ENCODE measurements at places on chromosomes 2 and 18.

DNA sequence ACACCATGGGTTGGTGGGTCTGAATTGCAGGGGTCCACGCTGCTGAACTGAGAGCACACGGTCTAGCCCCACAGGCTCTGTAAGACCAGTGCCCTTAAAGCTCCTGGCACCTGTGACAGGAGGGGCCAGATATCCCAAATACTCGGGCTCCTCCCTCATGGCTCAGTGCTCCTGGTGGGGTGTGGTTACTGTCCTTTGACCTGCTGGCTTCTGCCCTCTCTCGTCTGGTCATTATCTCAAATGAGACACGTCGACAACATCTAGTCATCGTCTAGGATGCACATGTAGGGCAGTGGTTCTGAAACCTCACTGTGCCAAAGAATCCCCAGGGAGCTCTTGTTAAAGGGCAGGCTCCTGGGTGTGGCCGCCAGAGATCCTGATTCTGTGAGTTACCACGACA lies 258.4 kb downstream of the LOXHD1 start:
- DNase-seq: no peak

DNA sequence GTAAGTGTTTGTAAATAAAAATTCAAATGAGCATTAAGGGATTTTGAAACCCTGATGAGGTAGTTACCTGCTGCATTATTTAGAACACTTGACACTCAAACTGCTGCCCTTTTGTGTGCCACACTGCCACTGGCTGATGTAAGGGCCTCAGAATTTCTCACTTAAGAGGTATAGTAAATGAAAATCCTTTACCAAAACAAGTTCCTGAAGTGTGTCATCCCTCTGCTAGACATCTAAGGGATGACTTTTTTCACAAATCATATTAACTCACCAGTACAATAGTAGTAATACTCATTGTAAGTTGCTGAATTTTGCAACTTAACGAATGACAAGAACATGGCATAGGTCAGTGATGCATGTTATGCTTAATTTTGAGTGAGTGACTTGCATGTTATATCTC lies 274.9 kb upstream of the UBE2E3 start:
- DNase-seq: no peak

- no peak for DNase-seq
These were observed 113.5 kb downstream of the KCTD1 start for GRCh38 chr18:26434887-26435286.

- DNase-seq: no peak
These were observed 33.0 kb downstream of the SLC35F5 start for GRCh38 chr2:113723411-113723810.

- DNase-seq: no peak
These were observed 139.0 kb downstream of the UXS1 start for GRCh38 chr2:106054880-106055655.

- no peak for DNase-seq
These were observed 258.6 kb downstream of the CTNNA2 start for GRCh38 chr2:79771493-79771892.

DNA sequence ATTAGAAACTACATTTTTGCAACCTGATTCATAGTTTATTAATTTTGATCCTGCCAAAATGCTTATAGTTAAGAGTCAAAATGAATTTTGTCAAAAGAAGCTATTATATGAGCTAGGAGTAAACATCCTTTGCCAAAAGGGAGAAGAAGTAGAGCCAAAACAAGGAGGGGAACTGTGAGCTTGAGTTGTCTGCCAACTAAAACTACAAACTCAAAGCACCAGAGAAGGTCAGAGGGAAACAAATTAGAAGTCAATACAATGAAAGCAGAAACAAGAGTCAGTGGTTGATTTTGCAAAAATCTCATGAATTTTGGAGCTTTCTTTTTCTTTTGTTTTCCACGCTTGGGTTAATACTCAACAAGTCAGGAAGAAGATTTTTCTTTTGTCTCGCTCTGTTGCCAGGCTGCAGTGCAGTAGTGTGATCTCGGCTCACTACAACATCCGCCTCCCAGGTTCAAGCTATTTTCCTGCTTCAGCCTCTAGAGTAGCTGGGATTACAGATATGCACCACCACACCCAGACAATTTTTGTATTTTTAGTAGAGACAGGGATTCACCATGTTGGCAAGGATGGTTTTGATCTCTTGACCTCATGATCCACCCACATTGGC lies 508.5 kb downstream of the RIT2 start:
- DNase-seq: no peak

DNA sequence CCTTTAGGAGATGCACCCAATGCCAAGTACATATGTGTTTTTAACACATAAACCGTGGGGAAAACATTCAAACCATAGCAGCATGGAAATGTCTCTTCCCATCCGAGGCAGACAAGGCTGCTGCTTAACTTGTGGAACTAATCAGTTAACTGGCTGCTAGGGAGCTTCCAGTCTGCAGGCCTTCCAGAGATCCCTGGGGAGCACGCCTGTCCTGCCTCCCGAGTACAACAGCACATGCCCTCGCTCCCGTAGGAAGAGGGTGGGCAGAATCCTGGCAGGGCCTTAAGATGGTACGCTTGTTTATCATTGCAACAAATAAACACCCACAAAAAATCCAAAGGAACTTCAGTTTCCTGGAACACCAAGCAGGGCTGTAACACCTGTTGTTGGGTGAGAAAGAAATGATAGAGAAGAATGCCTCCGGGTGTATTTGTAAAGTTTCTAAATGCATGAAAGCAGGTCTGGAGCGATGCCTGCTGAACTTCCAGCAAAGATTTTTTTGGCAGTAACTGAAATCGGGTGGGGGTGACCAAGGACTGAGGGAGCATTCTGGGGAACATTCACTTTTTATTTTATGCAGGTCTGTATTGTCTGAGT lies 56.2 kb downstream of the EDAR start:
- no peak for DNase-seq

- peak; percentile 62 for DNase-seq
These were observed 33.1 kb downstream of the ARL4C start for GRCh38 chr2:234463626-234464290.

- DNase-seq: no peak
These were observed 124.2 kb upstream of the ITGB6 start for GRCh38 chr2:160324161-160324800.

- no peak for DNase-seq
These were observed 408.7 kb upstream of the KCNH7 start for GRCh38 chr2:163247156-163247846.

DNA sequence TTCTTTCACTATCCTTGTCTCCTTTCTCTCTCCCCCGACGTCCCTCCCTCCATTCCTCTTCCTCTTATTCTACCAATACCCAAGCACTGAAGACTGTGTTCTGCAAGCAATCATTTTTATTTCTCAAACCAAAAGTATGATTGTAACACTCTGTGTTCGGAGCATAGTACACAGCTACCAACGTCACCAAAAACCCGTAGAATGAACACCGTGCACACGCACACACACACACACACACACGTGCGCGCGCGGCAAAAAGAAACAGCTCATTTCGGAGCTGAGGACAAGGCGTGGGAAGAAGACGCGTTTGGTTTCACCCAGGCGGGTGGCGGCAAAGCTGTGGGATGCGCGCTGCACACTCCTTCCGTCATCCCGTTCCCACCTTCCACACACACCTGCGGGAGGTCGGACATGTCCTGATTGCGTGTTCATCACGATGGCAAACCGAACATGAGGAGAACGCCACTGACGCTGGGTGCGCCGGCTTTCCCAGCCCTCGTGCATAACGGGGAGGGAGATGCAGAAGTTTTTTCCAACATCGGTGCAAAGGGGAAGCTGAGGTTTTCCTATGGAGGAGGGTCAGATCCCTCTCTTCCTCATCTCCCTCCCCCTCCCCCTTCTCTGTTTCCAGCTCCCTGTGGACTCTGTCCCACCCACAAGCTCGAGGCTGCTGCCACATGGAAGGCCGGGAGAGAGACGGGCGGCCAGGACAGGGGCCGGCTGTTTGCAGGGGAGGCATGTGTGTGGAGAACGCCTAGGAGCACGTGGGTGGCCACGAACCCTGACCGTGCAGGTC lies 20.4 kb downstream of the MBP start:
- no peak for DNase-seq

DNA sequence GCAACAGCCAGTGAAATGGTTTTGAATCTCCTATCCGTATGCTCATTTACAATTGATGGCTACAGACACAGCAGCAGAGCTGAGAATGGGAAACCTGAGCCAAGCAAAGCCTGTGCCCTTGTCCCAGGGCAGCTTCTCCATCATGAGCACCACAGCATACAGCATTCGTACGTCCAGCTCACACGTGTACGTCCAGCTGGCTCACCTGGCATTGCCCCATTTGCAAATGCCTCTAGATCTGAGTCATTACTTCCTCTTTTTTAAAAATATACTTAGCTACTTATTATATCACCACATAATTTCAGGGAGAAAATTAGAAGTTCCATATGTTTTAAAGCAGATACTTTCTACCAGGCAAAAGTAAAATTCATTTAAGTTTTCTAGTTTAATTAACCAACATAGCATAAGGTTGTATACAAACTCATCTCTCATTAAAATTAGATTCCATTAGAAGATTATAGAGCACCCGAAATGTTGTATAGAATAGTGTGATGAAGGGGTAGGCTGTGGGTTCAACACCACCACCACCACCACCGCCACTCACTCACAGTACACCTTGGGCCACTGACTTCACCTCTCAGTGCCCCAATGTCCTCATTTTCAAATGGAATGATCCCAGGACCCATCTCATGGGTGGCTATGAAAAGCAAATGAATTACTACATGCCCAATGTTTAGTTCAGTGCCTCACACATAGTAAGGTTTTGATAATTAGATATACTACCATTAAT lies 31.4 kb upstream of the TMEM177 start:
- no peak for DNase-seq

- DNase-seq: no peak
These were observed 183.4 kb upstream of the CDH7 start for GRCh38 chr18:65567372-65567771.

DNA sequence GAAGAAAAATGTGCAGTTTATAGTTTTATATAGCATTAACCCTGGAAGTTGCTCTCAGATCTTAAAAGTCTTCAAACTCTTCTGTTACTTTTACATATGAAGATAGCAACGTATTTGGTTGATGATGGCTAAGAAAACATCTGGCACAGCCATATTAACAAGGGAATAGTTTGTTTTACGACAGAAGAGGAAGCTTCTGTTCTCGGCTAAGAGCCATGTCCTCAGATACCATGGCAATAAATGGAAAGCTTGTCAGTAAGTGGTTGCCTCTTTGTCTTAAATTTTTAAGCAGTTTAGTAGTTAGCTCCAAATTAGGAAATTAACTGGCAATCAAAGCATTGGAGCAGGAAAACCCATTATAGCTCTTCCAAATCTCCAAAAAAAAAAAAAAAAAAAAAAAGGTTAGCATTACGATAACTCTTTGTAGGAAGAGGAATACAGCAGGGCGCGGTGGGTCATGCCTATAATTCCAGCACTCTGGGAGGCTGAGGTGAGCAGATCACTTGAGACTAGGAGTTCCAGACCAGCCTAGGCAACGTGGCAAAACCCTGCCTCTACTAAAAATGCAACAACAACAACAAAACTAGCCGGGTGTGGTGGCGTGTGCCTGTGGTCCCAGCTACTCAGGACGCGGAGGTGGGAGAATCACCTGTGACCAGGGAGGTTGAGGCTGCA lies 4.5 kb upstream of the STON1 start:
- DNase-seq: no peak

DNA sequence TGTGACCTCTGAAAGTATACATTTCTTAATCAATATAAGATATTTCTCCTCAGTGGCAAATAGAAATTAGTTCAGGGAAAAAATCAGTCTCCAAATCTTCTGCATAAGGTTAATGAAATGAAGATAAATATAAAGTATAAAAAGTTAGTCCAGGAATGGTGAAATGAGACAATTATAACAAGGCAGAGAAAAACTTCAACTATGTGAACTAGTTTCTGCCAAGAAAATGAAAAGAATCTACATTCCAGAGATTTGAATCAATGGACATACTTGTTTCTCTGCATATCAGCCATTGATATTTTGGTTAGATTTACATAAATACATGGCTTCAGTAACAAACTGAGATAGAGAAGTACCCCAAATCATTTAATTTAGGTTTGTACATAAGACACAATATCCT lies 249.0 kb downstream of the EXOC6B start:
- no peak for DNase-seq

DNA sequence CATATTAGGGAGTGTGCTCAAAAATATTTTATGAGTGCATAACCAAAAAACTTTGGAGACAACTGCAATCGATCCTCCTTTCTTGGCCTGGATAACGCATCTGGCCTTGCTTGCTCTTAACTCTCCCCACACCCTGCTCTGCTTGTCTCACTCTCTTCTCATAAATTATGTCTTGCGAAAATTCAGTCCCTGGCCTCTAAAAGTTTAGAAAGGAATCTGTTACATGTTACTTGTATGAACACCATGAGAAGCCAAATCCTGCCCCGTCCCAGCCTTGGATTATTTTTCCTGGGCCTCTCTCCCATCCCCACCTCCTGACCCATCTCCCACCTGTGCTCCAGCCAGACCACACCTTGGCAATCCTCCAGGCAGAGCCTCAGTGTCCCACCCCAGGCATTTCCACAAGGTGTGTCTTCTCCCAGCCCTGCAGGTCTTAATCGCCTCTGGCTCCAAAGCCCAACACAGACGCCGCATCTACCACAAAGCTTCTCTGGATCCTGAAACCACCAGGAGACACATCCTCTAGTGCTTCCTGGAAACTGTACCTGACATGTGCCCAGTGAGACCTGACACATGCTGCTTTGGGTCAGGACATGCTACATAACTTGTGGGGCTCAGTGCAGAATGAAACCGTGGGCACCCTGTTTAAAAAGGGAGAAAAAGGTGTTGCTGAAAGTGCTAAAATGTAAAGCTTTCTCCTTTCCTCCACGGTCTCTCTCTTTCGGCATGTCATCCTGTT lies 99.6 kb upstream of the ST3GAL5 start:
- no peak for DNase-seq

- DNase-seq: peak; percentile 21
These were observed 91.0 kb downstream of the PLB1 start for GRCh38 chr2:28586867-28587266.

DNA sequence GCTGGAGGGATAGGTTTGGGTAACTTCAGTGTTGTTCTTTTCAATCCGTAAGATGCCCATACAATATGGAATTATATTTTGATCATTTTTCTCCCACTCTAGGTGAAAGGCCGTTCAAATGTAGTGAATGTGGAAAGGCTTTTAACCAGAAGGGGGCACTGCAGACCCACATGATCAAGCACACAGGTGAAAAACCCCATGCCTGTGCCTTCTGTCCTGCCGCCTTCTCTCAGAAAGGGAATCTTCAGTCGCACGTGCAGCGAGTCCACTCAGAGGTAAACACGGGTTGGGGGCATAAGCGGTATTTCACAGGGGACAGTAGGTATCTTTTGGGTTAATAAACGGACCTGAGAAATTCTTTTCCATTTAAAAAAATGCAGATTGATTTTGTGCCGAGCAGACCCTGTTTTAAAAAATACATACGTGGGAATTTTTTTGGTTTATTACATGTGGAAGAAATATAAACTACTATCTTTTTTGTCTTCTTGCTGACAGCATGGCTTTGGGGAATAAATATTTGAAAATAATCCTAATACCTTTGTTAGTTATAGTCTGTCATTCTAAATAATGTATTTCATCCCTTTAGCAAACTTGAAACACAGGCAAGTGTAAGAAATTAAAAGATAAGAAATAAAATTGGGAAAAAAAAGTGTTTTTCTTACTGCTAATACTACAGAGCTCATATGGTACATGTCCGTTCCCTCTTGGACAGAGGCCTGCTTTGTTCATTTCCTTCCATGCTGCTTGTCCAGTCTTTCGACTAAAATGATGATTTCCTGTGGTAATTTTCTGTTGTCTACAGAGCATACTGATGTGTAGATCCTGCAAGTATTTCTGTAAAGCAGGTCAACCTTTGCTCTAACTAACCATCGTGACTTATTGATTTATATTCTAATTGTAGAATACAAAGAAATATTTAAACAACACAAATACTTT lies 53.3 kb downstream of the ZNF236 start:
- DNase-seq: no peak

- DNase-seq: no peak
These were observed 178.1 kb upstream of the MMADHC start for GRCh38 chr2:149765636-149766035.
